NB4 (cell line): ENCODE measurements at places on chromosomes 1 and 21.

DNA sequence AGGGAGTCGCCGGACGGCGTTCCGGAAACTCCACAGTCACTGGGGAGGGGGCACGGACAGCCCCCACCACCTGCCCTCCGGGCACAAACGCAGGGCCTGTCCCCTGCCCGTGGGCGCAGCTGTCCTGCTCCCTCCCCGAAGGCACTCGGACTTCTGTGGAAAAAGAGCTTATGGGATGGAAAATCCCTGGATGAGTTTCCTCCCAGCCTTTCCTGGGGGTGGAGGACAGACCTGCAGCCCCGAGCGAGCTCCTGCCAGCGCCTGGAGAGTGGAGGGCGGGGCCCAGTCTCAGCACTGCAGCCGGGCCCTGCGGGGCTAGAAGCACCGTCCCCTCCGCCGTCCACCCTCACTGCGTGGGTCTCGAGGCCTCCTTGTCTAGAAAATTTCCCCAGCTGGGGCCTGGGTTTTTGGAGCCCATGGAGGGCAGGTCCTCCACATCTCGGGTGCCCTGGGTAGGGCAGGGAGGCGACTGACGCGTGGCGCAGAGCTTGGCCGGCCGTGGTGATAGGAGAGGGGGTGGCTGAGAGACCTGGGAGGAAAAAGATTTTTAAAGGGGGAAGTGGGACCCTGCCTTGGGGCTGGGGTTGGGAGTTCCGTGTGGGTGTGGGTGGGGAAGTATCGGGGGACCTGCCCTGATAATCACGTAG is 6.4 kb upstream of the COL6A1 start:
- no peak for DNase-seq

GRCh38 chr21:39020751-39021477 is 162.3 kb downstream of the PSMG1 start:
- peak; percentile 58 for DNase-seq

- no peak for DNase-seq
Measured at GRCh38 chr1:159005676-159006075, 4.0 kb upstream of the IFI16 start.

DNA sequence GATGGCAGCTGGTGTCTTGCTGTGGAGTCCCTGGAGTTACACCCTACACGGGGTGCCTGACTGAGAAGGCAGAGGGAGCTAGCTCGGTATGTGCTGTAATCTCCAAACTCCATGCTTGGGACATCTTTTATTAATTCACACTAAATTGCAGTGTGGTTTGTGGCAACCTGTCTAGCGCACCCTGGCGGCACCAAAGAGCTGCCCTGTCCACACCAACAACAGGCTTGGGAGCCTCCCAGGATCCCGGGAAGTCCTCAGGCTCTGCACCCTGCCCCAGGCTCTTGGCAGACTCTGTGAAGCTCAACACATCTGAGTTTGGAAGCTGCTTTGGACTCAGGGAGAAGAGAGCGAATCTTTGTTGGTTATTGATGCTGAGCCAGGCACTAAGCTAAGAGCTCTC is 138.9 kb downstream of the IGSF21 start:
- peak; percentile 1 for DNase-seq

GRCh38 chr1:55140137-55140536 is 75.0 kb downstream of the USP24 start:
- DNase-seq: no peak

GRCh38 chr1:178143730-178144690 is 50.1 kb downstream of the RASAL2 start:
- DNase-seq: peak; percentile 25

- DNase-seq: no peak
Measured at GRCh38 chr1:225774281-225775147, 3.1 kb upstream of the SRP9 start.

GRCh38 chr1:68107771-68108170 is 57.3 kb upstream of the DIRAS3 start:
- DNase-seq: no peak

- DNase-seq: no peak
Measured at GRCh38 chr1:230191079-230191804, 124.2 kb downstream of the GALNT2 start.

GRCh38 chr21:45460611-45461368 is 55.8 kb downstream of the COL18A1 start:
- peak; percentile 20 for DNase-seq

- no peak for DNase-seq
Measured at GRCh38 chr21:42102076-42102475, 31.0 kb downstream of the UMODL1 start.

GRCh38 chr1:5551274-5551975 is 440.8 kb downstream of the NPHP4 start:
- DNase-seq: peak; percentile 11

- DNase-seq: no peak
Measured at GRCh38 chr1:10864776-10865175, 68.3 kb upstream of the CASZ1 start.

GRCh38 chr21:28396421-28396820 is 596.3 kb downstream of the LTN1 start:
- no peak for DNase-seq

DNA sequence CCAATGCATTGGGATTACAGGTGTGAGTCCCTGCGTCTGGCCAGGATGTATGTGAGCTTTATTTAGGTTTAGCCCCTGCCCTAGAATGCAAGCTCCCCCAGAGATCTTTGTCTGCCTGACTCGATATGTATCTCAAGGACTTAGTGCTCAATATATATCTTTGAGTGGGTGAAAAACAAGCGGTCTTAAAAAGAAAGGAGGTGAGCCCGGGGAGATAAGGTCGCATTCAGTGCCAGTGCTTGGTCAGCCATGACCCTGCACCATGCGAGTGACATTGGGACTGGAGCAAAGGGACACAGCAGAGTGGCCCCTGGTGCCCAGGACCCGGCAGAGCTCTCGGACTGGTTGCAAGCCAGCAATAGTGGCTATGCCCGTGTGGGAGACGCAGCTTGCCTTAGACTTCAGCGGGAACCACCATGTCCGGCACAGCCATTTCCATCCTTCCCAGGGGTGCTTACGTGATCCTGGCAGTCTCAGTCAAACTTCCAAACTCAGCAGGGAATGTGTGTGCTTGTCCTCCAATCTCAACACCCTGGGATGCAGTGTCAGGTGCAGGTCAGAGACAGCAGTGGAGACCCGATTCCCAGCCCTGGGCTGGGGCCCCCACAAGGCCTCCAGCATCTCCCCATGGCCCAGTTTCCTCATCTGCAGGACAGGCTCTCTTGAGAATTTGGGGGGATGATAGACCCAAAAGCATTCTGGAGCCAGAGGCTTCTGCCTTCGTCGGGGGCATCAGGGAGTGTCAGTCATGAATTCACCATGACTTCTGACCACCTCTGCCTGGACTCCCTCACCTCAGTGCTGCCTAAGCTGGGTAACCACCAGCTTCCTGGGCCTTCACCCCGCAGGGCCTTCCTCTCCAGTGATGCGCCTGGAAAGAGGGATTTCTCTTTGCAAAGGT is 1.8 kb downstream of the MX2 start:
- no peak for DNase-seq

DNA sequence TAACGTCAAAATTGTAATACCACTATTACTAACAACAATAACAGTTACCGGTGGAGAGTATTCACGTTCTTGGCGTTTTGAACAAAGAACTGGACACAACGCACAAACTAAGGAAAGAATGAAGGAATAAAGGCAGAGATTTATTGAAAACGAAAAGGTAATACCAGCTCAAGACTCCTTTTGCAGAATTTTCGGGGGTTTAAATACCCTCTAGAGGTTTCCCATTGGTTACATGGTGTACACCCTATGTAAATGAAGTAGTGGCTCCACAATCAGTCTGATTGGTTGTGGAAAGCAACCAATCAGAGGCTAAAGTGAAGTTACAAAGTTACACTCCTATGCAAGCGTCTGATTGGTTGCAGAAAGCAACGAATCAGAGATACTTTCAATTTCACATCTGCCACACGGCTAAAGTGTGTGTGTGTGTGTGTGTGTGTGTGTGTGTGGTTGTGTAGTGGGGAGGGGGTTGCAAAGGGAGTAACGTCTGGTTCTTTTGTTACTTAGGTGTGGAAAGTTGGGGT is 1.1 kb upstream of the GTF2B start:
- DNase-seq: peak; percentile 89

DNA sequence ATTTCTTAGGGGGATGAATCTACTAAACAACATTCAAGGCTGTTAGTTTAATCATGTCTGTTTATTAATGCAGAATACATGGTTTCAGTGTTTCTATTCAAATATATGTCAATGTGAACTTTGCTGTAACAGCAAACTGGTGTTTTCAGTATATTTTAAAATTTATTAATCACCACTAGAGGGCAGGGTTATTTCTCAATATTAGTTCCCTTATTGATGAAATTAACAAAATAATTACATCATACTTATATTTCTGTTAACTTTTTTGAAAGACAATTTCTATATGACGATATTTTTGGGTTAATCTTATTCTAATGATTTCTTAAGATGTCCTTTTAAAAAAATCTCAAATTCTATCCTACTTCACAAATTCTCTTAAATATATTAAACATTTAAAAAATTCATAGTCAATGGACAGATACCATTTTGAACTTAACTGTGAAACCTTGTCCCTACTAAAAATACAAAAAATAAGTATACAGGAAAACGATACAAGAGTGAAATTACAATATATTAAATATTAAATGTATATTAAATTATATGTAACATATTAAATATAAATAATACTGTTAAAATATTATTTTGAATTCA is 1034.1 kb upstream of the PRMT6 start:
- no peak for DNase-seq

DNA sequence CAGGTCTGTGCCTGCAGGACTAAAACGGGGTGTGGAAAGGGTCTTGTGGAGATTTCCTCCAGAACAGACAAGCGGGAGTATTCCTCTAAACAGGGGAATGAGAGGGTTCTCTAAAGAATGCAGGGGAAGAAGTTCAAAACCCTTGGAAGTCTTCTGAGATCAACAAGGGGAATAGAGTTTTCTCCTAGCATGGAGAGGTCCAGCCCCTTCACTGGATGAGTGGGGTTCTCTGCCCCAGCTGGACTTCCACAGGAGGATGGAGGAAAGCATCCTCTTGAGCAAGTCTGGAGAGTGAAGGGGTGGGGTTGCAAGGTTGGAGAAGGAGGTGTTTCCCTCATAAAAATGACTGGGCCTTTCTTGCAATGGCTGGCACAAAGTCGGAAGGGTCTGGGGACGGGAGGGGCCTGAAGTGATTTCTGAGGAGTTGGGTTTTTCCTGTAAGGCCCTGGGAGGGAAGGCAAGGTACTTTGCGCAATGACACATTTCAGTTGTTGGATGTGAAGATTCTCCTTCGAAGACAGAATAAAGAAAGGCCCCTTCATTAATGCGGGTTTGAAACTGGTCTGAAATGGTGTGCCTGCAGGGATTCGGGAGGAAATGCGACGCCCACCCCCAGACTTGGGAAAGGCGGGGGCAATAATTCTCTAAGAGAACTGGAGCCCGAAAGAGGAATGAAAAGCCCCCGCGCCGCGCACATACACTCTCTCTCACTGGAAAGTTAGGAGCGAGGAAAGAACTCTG is 884 bp downstream of the SPATA6 start:
- no peak for DNase-seq

- DNase-seq: no peak
Measured at GRCh38 chr1:235075777-235076308, 52.8 kb downstream of the TOMM20 start.

DNA sequence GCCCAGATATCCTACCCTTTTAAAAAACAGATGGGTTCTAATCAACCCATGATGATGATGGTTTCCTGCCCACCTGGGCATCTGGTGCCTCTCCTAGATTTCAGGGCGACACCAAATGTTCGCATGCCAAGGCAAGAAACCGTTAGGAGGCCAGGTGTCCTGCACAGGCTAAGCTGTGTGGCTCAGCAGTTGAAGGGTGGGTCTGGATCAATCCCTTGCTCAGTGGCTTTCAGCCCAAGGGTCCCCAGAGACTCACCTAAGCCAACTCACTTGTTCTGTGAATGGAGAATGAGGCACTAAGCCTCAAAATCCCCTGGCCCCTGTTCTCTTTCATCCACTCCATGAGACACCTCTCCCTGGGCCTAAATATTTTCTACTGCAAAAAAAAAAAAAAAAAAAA is 169.1 kb upstream of the EDN2 start:
- no peak for DNase-seq

DNA sequence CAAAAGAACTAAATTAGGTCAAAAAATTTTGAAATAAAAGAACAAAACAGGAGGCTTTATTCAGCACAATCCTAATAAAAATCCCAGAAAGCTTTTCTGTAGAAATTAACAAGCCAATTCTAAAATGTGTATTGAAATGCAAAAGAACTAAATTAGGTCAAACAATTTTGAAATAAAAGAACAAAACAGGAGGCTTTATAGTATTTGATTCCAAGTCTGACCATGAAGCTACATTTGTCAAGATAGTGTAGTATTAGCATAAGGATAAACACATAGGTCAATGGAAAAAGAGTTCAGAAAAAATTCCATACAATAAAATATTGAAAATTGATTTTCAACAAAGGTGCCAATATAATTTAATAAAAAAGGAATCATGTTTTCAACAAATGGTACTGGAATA is 10.8 kb downstream of the LRRC40 start:
- DNase-seq: no peak

DNA sequence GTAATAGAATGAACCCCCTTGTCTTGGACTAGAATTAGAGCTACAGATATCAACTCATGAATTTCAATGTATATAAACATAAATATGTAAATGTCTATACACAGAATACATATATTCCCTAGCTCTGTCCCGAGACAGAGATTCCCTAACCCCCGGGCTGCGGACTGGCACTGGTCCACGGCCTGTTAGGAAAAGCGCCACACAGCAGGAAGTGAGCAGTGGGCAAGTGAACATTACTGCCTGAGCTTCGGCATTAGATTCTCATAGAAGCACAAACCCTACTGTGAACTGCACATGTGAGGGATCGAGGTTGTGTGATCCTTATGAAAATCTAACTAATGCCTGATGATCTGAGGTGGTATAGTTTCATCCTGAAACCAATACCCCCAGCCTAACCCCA is 51.2 kb downstream of the PIK3R3 start:
- DNase-seq: no peak

DNA sequence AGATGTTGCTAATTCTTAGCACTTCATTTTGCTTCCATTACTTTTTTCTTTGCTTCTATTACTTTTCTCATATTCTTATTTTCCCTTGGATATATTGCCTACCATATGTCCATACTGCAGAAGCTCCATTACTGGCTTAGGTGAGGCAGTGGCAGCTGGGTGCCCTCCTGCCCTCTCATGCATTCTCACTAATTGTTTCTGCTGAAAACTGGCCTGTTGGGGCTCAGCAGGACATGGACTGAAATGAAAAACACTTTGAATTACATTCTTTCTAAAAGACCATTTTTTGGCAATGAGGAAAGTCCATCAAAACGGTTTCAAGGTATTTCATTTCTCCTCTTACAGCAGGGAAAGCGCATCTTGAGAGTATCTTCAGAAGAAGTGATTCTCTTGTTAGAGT is 122.9 kb downstream of the MAST2 start:
- no peak for DNase-seq
